ENCODE measurements at places on chromosomes 4 and X. TPM values are rescaled to one million over a fixed set of nuclear protein-coding genes. Genes with fewer than 3 reads are reported as not detected.

The IL3RA gene
- not detected for total RNA-seq

The PCYT1B gene
- 0.13 TPM for total RNA-seq

The FGFBP1 gene
- 31.1 TPM for total RNA-seq

The CABS1 gene
- not detected for total RNA-seq

The IL13RA1 gene
- total RNA-seq, result 25.0 TPM

The BEX5 gene
- total RNA-seq, result 1.3 TPM

The GPC4 gene
- total RNA-seq, result 0.26 TPM

The RAB33A gene
- 0.13 TPM for total RNA-seq

The TRO gene
- not detected for total RNA-seq

The CPE gene
- total RNA-seq, result 48.3 TPM

The GIMD1 gene
- not detected for total RNA-seq

The COX7B2 gene
- total RNA-seq, result not detected

The FAM47E gene
- total RNA-seq, result 0.26 TPM

The TGIF2LX gene
- total RNA-seq, result not detected

The SLC38A5 gene
- 348 TPM for total RNA-seq

The RBM46 gene
- total RNA-seq, result 0.53 TPM

The VSIG1 gene
- total RNA-seq, result 0.26 TPM

The MAGED4 gene
- 0.26 TPM for total RNA-seq

The ANXA10 gene
- 0.79 TPM for total RNA-seq

The TMEM144 gene
- 4.2 TPM for total RNA-seq

The FTHL17 gene
- total RNA-seq, result not detected

The ARHGAP6 gene
- under 0.01 TPM for total RNA-seq

The PDE5A gene
- total RNA-seq, result 10.1 TPM

The C4orf36 gene
- 2.4 TPM for total RNA-seq

The ARFIP1 gene
- 41.7 TPM for total RNA-seq

The MAGEE2 gene
- not detected for total RNA-seq

The SHROOM2 gene
- 2.4 TPM for total RNA-seq

The KCTD8 gene
- under 0.01 TPM for total RNA-seq

The CT45A1 gene
- total RNA-seq, result not detected

The CT47B1 gene
- not detected for total RNA-seq
